ENCODE measurements at places on chromosomes 13 and 19.

DNA sequence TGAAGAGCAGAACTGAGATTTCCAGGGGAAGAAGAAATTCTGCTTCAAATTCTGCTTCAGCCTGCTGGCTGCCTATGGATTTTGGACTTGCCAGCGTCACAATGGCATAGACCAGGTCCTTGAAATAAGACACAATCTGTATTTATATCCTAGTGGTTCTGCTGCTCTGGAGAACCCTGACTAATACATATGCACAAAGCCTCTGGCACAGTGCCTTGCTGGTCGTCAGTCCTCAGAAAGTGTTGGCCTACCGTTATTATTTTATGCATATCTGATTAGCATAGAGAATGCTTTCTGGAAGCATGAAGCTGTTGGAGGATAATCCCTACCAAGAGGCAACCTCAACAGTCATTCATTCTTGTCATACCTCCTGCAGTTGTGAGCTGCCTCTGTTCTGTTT lies 213.7 kb downstream of the B3GLCT start:
- DNase-seq = no peak

GRCh38 chr19:57708641-57709361 lies at the start of gene ZNF154:
TSS of gene ZNF154 (minus strand) at chr19:57709204. CDS start at chr19:57708971, 233 bp downstream.
- peak; percentile 96 for DNase-seq

DNA sequence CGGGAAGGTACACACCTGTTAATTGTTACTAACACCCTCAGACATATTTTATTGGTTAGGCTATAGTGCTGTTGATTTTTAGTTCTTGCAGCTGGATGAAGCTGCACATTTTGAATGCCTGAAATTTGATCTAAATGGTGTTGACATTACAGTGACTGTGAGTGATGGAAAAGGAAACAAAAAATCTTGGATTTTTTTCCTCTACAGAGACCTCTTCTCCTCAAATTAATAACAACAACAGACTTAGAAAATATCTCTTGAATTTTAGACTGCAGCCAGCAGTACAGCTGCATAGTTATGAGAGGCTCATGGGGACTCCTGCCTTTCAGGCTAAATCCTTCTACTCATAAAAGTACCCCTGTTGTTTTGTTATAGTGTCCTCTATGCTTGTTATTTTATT lies 500.5 kb upstream of the SPRY2 start:
- DNase-seq = peak; percentile 27

GRCh38 chr19:37933937-37934358 lies 26.9 kb downstream of the SIPA1L3 start:
- DNase-seq = peak; percentile 85

DNA sequence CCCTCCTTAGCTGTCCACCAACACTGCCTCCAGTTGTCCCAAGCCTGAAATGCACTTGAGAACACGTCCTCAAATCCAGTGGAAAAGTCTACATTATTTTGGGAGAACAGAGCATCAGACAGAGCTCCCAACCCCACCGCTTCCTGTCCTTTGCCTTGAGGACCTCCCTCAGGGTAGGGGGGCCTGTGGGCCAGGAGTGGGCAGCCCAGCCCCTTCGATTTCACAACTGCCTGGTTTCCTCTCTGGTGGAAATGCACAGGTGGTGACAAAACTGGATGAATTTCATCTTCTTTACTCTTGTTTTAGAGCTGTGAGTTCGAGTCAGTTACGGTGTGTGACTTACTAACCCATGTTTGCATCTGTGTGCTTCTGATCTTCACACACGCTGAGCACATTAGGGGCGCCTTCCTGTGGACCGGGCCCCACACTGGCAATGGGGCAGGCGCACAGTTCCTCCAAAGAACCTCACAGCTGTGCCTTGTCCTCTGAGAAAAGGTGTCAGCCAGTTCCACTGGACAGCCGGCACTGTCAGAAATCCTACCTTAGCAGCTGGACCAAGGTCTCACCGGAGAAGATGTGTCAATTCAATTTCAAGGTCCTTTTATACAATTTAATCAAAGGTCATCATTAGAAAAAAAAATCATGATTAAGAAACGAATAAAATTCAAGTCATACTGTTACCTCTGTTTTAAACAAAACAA lies 80.2 kb downstream of the IRS2 start:
- DNase-seq = no peak

DNA sequence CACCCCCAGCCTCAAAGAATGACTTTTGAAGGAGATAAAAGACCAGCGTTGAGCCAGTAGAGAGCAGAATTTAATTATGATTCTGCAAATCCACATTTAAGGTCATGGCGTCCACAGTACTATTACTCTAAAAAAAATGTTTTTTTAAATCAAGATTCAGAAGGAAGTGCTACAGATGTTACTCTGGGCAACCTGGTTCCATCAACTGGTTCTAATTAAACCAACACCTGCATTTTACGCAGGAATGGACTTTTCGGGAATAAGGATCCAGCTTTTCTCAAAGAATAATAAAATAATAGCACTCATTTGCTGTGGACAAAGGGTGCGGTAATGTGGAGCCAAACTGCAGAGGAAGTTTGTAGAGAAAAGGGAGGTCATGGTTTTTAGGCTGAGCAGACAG lies 62.9 kb upstream of the IPO5 start:
- DNase-seq = no peak

DNA sequence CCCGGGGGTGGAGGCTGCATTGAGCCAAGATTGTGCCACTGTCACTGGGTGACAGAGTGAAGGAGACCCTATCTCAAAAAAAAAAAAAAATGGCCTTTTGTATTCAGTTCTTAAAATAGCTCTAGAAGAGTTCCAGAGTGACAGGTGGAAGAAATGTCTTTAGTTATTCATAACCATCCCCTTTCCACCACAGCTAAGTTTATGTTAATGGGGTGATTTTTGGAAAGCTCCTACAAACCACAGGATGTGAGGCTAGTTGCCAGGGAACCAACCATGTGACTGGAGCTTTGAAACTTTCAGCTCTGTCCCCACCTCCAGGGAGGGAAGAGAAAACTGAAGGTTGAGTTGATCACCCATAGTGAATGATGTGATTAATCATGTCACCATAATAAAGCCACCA lies 6.9 kb downstream of the ZNF490 start:
- DNase-seq = no peak

DNA sequence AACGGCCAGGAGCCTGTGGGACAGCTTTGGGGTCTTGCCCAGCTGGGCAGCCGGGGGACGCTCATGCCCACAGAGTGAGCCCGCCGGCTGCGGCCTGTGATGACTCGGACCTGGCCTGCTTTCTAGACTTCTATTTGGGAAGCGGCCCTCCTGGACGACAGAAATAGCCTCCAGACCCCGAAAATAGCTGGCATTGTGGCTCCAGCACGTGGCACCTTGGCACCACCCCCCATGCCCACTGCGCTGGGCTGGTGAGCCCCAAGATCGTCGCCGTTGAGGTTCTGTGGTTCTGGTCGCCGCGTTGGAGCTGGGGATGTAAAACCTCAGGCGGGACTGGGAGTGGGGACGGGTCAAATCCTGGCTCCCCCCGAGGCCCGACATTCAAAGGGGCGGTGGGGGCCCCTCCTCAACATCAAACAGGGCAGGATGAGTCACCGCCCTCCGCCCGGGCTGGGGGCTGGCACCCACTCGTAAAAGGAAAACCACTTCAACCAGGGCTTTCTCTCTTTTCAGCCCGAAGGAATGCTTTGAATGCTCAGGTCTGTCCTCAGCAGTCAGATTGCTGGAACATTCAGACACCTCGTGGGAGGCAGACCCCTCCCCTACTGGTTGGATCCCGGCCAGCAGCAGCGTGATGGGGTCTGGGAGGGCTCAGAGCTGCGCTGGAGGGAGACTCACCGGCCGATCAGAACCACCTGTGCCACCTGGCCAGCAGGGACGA lies 42.1 kb downstream of the GADD45B start:
- no peak for DNase-seq

DNA sequence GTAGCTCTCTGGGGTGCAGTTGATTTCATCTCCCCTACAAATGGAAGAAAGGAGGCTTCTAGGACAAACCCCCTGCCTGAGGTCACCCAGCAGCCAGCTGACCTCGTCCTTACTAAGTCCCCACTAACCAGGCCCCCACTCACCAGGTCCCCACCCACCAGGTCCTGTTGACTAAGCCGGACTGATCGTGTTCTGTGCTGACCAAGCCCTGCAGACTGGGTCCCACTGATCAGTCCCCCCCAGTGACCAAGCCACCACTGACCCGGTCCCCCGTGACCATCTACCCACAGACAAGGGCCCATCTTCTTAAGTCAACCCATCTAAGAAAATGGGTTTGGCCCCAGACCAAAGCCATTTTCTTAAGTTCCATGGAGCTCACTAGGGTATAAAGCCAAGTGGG lies 36.8 kb upstream of the TPM4 start:
- DNase-seq = no peak
